Activated CD4-positive, alpha-beta memory T cell treated with anti-CD3 and anti-CD28 coated beads for 36 hours (primary cell): ENCODE measurements at places on chromosomes 4 and X.

DNA sequence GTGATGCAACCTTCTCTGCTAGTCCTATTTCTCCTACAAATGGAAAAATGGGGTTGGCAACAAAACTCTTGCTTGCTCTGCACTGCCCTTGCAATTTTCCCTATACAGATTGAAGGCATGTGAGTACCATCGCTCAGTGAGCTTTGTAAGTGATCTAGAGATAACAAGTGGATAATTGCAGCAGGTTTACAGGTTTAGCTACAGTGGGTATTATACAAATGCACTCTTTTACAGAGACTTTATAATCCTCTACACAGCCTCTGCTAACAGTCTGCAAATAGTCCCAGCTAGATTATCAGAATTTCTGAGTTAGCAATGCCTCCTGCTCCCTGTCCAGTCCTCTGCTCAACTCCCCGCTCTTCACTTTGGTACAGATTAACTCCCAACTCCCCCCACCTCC, 11.1 kb downstream of the LEF1 start:
- no peak for DNase-seq

DNA sequence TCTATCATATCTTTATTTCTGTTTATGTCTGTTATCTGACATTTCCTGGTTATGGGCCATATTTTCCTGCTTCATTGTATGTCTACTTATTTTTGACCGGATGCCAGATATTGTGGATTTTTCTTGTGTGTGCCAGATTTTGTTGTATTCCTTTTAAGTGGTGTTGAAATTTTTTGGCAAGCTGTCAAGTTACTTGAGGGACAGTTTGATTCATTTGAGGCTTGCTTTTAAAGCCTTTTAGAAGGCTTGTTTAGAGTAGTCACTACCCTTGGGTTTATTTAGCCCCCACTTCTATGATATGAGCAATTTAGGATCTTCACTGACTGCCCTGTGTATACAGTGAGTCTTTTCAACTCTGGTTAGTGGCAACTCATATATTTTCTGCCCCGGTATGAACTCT, 29.2 kb upstream of the NPY2R start:
- no peak for DNase-seq

- DNase-seq, result no peak
Observed at GRCh38 chr4:83759611-83760010, 223.7 kb downstream of the GPAT3 start.

- peak; percentile 11 for DNase-seq
Observed at GRCh38 chr4:5460106-5460801, 248.1 kb downstream of the EVC2 start.

GRCh38 chr4:109014593-109015412, 251.9 kb upstream of the ETNPPL start:
- no peak for DNase-seq
